Right atrium auricular region (tissue), 2 donors: ENCODE measurements at places on chromosomes 16 and 17. TPM values are rescaled to one million over a fixed set of nuclear protein-coding genes. Genes with fewer than 3 reads are reported as not detected.

The TMEM88 gene
- total RNA-seq: 42.5 TPM

The GPR179 gene
- not detected for total RNA-seq

The ABCA10 gene
- 1.3 TPM for total RNA-seq

The CDH11 gene
- 51.6 TPM for total RNA-seq

The UMOD gene
- not detected for total RNA-seq

The FAM117A gene
- total RNA-seq: 15.1 TPM

The ADGRG3 gene
- total RNA-seq: 1.0 TPM

The NPIPB5 gene
- total RNA-seq: 10.6 TPM

The RAP1GAP2 gene
- 22.4 TPM for total RNA-seq

The KRT31 gene
- total RNA-seq: not detected

The ORAI3 gene
- total RNA-seq: 22.4 TPM

The PFN1 gene
- total RNA-seq: 425 TPM

The TOB1 gene
- total RNA-seq: 31.0 TPM
